Body of pancreas (tissue), 4 donors: ENCODE measurements at places on chromosomes 16 and 17. TPM values are rescaled to one million over a fixed set of nuclear protein-coding genes. Genes with fewer than 3 reads are reported as not detected.

The TBC1D3C gene
- not detected for total RNA-seq

The NOTUM gene
- total RNA-seq = not detected

The ZNF423 gene
- 9.2 TPM for total RNA-seq

The MT1F gene
- total RNA-seq = 92.0 TPM

The MTSS2 gene
- total RNA-seq = 23.4 TPM
